Activated T-cell treated with anti-CD3 and anti-CD28 coated beads for 1 hour (primary cell): ENCODE measurements at places on chromosomes 5 and 9.

GRCh38 chr5:111401906-111402305 is 110.4 kb downstream of the STARD4 start:
- no peak for DNase-seq

DNA sequence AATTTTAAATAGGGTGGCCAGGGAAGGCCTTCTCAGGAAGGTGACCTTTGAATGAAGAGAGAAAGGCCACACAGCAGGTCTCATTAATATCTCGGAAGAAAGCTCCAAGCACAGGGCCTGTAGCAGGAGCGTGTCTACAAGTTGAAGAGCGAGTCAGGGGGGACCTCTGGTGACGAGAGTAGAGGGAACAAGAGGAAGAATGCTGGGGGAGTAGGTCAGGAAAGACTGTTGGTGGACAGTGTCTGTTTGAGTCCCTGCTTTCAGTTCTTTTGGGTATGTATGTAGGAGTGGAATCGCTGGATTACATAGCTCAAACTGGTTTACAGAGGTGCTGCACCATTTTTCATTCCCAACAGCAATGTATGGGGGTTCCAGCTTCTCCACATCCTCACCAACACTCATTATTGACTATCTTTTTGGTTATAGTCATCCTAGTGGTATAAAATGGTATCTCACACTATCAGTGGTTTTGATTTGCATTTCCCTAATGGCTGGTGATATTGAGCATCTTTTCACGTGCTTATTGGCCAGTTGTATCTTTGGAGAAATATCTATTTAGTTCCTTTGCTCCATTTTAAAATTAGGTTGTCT is 55.8 kb downstream of the NUP214 start:
- DNase-seq, result no peak

GRCh38 chr5:116542619-116543018 is 32.0 kb downstream of the SEMA6A start:
- DNase-seq, result no peak

DNA sequence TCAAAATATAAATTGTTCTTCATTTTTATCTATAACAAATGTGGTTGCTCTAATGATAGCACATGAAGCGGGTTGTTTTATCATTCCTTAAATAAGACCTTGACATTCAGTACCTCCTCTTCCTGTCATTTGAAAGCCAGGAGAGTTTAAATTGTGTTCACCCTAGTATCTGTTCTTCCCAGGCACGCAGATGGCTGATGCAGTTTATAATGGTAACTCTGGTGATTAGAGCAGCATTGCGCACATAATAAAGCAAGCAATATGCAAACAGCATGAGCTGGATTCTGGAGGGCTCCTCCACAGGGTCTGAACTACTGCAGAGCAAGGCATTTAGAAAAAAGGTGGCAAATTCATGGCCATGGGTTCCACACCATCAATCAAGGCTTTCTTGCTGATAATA is 307.8 kb downstream of the ENC1 start:
- DNase-seq, result no peak

GRCh38 chr9:136728548-136729123 is 14.1 kb downstream of the LCN10 start:
- no peak for DNase-seq

GRCh38 chr9:121646992-121647391 is 4.4 kb upstream of the DAB2IP start:
- DNase-seq, result no peak

DNA sequence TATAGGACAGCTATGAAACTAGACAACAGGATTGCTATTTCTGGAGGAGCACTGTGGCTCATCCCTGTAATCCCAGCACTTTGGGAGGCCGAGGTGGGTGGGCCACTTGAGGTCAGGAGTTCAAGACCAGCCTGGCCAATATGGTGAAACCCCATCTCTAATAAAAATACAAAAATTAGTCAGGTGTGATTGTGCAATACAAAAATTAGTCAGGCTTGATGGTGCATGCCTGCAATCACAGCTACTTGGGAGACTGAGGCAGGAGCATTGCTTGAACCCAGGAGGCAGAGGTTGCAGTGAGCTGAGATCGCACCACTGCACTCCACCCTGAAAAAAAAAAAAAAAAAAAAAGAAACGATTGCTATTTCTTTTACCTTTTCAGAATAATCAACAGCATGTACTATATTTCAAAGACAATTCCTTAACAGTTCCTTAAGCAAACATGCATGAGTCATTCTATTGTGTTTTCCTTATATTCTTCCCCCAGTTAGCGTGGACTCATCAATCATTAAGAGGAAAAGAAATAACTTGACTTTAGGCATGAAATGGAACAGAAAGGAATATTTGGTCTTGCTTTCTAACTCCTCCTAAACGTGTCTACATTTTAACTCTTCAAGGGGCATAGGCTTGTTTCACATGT is 162.6 kb downstream of the TAF11L14 start:
- no peak for DNase-seq

- no peak for DNase-seq
Observed at GRCh38 chr9:16879416-16879815, 8.9 kb upstream of the BNC2 start.
